NCI-H1930 (cell line): ENCODE measurements at places on chromosomes 2 and 18.

DNA sequence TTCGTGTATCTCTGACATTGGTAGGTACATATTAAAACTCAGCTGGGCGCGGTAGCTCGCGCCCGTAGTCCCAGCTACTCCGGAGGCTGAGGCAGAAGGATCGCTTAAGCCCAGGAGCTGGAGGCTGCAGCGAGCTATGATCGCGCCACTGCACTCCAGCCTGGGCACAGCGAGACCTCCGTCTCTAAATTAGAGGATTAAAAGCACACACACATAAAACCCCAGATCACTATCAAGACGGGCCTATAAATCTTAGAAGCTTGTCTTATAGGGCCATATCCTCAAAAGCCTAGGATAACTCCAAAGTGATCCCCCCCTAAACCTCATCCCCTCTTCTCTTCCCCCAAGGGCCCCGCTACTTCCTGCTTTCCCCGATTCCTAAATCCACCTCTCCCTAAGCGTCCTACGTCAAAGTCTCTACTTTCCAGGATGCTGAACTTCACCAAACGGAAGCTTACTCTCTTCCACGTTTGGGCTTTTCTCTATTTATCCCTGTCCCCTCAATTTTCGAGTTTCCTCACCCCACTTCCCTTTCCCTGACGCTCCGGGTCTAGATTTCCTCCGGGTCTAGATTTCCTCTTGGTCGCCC lies 707 bp downstream of the KRCC1 start:
- no peak for DNase-seq

- DNase-seq, result no peak
Measured at GRCh38 chr2:163626639-163627109, 109.1 kb downstream of the FIGN start.

- DNase-seq, result no peak
Measured at GRCh38 chr2:16649353-16650286, 16.0 kb downstream of the CYRIA start.

DNA sequence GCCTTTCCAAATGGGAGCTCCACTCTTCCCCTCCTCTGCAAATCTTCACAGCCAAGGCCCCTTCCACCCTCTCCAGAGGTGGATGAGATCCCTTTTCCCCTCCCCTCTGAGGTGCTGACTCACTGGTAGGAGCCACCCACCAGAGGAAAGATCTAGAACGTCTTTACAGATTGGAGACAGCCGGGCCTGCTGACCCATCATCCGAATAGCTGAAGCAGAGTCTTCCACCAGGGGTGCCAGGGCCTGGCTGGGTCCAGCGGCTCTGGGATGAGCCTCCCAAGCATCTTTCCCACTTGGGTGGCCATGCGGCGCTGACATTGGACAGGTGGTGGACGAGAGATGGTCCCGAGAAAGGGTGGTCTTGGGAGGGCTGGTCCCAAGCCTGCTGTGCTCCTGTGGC lies 9.0 kb downstream of the ERFE start:
- no peak for DNase-seq

DNA sequence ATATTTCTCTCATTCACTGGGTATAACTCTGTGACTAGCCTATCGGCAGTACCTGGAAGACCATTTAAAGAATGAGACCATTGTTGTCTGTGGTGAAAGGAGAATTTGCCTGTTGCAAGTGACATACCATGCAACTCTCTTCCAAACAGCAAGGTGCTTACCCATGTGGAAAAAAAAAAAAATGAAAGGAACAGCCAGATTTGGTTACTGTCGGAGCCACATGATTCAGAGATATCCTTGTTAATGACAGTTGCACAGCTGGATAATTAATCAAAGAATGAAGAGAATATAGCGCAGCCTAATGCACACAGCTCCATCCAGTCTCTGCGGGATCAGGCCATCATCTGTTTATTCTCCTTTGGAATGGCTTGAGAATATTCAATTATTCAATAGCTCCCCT lies 141.8 kb downstream of the HRH4 start:
- no peak for DNase-seq

GRCh38 chr2:129437725-129438124 lies 541.7 kb upstream of the RAB6C start:
- no peak for DNase-seq

GRCh38 chr2:230881840-230882239 lies 17.1 kb downstream of the ITM2C start:
- no peak for DNase-seq

GRCh38 chr2:120898961-120899750 lies 163.5 kb downstream of the GLI2 start:
- no peak for DNase-seq

GRCh38 chr18:21960189-21960588 lies 209.2 kb upstream of the GATA6 start:
- no peak for DNase-seq

- no peak for DNase-seq
Measured at GRCh38 chr2:219204425-219205164, 2.0 kb upstream of the ZFAND2B start.

DNA sequence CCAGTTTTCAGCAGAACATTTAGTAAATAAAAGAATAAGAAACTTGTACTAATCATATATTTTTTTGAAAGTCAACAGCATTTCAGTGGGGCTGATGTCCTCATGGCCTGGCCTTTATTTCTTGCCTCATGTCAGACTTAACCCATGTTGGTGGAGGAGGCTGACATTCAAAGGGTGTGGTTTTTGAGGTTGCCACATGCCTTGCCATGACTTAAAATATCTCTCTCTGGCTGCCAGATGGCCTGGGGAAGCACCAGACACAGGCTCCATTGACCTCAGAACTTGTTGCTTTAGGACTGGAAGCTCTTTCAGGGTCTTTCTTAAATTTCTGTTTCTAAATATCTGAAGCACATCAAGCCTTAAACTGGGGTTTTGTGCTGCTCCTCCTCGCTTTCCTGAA lies 32.5 kb upstream of the CD28 start:
- DNase-seq, result no peak

DNA sequence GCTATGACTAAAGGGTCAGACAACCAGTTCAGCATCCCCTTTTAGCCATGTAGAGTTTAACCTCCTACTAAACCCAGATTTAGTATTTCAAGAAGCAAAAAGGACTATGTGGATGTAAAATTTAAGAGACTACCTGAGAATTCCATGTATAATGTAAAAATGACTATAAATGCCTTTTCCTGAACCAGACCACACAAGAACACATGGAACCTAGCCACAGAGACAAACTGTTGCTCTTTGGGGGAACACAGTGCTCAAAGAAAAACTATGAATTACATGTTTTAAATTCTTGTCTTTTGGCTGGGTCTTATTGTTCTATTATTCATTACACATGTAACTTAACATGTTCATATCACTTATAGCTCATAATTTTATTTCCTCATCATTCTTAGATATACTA lies 192.8 kb downstream of the DNER start:
- no peak for DNase-seq

- DNase-seq, result no peak
Measured at GRCh38 chr2:193382583-193382982, 1187.8 kb upstream of the TMEFF2 start.

- DNase-seq, result no peak
Measured at GRCh38 chr18:56721491-56721890, 70.3 kb downstream of the WDR7 start.

GRCh38 chr2:105261061-105261460 lies 19.5 kb downstream of the GPR45 start:
- DNase-seq, result no peak

GRCh38 chr2:27093430-27094352 lies 7.1 kb downstream of the KHK start:
- no peak for DNase-seq

DNA sequence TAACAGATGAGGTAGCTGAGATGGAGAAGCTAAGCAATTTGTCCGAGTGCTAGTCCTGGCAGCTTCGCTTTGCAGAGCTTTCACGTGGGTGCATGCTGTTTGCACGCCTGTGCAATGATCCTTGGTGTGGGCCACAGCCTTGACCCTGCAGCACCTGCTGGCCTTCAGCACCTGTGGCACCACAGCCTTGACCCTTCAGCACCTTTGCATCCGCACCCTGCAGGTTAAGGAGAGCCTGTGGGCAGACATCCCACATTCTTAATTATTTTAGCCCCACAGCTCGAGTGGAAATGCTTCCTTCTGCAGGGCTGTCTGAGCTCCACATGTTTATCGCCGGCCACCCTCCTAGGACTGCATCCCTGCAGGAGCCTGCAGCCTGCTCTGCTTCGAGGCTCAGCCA lies 19.3 kb downstream of the NCK2 start:
- DNase-seq, result no peak

GRCh38 chr2:9001229-9001628 lies 2.3 kb downstream of the MBOAT2 start:
- no peak for DNase-seq

GRCh38 chr2:110977403-110977802 lies 143.3 kb upstream of the BCL2L11 start:
- DNase-seq, result no peak

- DNase-seq, result no peak
Measured at GRCh38 chr2:226956659-226957058, 120.8 kb downstream of the RHBDD1 start.

DNA sequence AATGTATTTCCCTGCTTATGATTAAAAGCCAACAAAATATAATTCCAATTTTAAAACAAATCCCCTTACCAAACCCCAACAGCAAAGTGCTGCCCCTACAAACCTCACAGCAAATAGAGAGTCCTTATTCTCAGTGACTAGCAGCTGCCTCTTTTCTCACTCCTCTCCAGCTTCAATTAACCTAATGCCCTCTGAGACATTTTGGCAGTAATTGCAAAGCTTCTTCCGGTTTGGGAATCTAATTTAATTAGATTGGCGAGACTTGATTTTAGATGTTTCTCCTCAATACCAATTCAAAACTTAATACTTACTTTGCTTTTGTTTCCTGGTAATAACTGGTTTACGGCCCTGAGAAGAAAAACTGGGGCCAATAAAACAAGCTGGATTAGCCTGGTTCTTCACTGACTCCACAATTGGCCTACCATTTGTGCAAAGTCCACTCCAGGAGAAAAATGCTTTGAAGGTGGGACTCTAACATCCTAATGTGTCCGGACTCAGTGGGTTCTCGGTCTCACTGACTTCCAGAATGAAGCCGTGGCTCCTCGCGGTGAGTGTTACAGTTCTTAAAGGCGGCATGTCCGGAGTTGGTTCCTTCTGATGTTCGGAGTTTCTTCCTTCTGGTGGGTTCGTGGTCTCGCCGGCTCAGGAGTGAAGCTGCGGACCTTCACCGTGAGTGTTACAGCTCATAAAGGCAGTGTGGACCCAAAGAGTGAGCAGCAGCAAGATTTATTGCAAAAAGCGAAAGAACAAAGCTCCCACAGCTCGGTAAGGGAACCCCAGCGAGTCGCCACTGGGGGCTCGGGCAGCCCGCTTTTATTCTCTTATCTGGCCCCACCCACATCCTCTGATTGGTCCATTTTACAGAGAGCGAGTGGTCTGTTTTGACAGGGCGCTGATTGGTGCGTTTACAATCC lies 52.8 kb downstream of the SLC35F5 start:
- DNase-seq, result no peak

DNA sequence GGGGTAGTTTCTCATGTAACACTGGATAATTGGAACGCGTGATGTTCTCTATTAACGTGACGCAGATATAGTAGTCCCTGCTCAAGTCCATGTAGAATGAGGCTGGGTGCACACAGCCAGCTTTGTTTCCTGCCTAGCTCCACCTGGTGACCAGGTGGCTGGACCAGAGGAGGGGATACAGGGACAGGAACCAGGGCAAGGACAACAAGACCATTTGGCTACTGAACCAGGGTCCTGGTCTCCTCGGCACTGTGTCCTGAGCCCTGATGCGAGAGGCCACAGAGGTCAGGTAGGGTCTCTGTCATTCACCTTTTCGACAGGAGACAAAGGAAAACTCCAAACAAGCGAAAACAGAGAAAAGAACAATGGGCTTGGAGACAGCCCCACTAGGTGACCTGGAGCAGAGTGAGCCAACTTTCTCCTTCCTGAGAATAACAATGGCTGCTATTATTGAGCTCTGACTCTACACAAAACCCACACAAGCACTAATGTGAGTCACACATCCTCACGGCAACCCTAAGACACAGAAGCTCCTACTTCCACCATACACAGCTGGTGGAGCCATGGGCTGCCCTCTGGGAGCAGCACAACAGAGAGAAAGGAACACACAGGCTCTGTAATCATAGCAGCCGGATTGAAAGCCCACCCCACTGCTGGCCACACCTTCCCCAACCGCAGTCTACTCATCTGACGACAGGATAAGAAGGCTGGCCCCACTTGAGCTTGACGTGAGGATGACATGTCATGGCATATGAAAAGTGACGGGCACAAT lies 67.3 kb upstream of the TEX51 start:
- no peak for DNase-seq

GRCh38 chr18:63155169-63155852 lies 164.3 kb downstream of the BCL2 start:
- peak; percentile 71 for DNase-seq

GRCh38 chr2:236717729-236718128 lies 148.1 kb downstream of the ACKR3 start:
- DNase-seq, result no peak

DNA sequence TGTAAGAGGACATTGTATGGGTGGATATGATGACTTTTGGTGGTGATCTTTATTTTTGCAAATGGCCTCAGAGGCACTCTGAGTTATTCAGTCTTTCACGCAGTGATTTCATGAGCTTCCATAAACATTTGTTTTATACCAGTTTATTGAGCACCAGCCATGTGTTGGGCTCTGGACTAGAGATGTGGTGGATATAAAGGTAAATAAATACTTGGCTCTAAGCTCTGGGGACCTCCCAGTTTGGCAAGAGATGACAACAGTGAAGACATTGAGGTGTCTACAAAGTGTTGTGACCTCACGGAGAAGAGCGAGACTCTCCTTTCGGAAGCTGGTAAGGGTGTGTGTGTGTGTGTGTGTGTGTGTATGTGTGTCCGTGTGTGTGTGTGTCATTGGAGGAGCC lies 146.4 kb downstream of the TANC1 start:
- DNase-seq, result no peak

DNA sequence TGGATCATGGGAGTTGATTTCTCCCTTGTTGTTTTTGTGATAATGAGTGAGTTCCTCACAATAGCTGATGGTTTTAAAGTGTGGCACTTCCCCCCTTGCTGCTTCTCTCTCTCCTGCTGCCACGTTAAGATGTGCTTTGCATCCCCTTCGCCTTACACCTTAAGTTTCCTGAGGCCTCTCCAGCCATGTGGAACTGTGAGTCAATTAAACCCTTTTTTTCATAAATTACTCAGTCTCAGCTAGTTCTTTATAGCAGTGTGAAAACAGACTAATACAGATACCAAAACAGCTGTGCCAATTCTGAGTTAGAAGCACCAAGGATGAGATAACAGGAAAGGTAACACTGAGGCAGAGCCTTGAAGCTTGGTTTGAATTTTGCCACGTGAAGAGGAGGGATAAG lies 44.7 kb downstream of the ITSN2 start:
- no peak for DNase-seq
